GM06990 (cell line): ENCODE measurements at places on chromosomes 4 and X.

GRCh38 chr4:38237139-38237538 is 276.9 kb downstream of the PTTG2 start:
- DNase-seq, result no peak

GRCh38 chr4:151808120-151808529 is 47.3 kb upstream of the GATB start:
- no peak for DNase-seq

DNA sequence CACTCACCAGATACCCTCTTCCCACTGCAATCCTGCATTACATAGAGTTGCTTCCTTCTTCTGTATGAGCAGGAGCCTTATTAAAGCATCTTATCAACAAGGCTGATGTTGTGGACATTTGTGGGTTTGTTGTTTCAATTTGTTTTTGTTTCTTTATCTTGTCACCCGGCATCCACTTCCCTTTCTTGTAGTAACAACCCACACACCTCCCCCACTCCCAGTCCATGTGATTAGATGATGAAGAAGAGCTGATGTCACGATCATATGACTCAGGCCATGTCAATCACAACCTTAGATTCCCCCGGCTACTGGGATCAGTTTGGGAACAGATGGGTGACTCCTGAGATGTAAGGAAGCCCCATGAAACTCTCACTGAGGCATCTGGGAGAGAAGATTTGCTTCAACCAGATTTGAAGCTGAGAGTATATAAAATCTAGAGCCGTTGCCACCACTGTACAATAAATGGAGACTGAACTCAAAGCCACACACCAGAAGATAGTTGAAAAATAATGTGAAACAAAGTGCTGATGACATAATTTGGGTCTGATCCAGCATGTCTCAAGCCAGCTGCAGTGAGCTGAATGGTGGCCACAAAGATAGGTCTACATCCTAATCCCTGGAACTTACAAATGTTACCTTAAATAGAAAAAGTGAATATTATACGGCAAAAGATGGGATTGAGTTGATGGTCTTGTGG is 34.1 kb upstream of the SRD5A3 start:
- no peak for DNase-seq

GRCh38 chr4:53781629-53782457 is 190.6 kb upstream of the LNX1 start:
- DNase-seq, result no peak

DNA sequence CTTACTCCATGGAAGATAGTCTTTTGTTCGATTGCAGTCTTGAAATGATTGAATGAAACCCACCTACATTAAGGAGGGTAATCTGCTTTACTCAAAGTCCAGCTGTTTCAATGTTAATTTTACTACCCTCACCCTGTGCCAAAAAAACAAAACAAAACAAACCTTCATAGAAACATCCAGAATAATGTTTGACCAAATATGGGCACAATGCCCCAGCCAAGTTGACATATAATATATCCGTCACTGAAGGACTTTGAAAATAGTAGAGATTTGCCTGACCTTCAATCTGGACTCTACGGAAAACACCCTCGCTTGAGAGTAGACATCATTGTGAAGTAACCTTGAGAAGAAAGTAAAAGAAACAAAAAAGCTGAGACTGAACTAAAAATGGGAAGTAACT is 550.5 kb upstream of the SMIM31 start:
- DNase-seq, result no peak

DNA sequence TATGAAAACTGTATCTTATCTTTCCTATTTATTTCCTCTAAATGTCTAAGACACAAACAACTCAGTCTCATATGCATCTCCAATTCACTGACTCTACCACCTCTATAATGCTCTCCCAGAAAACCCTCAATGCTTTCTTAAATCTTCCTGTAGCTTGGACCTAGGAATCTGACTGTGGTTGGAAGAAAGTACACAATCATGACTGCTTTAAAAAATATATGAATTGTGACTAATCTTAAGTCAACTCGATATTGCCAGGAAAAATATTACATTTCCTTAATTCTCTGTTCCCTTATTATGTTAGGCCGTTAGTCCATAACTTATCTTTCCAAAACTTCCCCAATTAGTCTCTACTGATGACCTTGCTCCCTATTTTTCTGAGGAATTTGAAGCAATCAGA is 87.0 kb downstream of the SPCS3 start:
- no peak for DNase-seq

DNA sequence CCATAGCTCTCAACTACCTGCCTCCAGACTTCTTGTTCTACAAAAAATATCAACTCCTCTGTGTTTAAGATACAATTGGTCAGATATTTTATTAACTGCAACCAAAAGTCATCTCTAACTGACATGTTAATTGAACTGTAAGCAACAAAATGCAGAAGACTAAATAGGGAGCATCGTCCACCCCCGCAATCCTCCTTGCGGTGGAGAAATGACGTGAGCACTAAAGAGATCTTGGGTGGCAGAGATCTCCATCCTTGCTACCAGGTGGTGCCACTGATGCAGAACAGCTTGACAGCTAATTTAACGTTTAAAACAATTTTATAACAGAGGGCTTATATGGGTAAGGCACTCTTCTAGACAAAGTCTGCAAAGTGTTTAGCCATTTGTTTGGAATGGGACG is 164.4 kb upstream of the FTHL17 start:
- peak; percentile 48 for DNase-seq

- DNase-seq, result no peak
Measured at GRCh38 chr4:90403781-90404180, 276.6 kb downstream of the CCSER1 start.

DNA sequence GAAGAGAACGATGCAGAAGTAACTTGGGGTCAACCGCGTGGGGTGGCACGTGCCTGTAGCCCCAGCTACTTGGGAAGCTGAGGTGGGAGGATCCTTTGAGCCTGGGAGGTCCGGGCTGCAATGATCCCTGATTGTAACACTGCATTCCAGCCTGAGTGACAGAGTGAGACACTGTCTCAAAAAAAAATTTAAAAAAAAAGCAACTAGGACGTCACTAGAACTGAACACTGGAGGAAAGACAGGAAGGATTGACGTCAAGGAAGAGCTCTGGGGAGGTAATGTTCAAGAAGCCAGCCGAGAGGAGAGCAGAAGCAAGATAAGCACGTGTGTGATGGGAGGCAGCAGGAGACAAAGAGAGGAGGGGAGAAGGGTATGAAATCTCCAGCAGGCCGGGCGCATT is 28.7 kb downstream of the S100G start:
- DNase-seq, result no peak

- peak; percentile 70 for DNase-seq
Measured at GRCh38 chrX:75155827-75156525, at the start of gene ABCB7. ABCB7 (minus strand) TSS chrX:75156283; CDS start chrX:75156272, 11 bp downstream.

GRCh38 chr4:57078685-57079521 is 31.3 kb downstream of the IGFBP7 start:
- no peak for DNase-seq

- DNase-seq, result no peak
Measured at GRCh38 chr4:95585016-95585695, 36.4 kb upstream of the UNC5C start.

- no peak for DNase-seq
Measured at GRCh38 chr4:149175549-149175948, 640.1 kb downstream of the IQCM start.

DNA sequence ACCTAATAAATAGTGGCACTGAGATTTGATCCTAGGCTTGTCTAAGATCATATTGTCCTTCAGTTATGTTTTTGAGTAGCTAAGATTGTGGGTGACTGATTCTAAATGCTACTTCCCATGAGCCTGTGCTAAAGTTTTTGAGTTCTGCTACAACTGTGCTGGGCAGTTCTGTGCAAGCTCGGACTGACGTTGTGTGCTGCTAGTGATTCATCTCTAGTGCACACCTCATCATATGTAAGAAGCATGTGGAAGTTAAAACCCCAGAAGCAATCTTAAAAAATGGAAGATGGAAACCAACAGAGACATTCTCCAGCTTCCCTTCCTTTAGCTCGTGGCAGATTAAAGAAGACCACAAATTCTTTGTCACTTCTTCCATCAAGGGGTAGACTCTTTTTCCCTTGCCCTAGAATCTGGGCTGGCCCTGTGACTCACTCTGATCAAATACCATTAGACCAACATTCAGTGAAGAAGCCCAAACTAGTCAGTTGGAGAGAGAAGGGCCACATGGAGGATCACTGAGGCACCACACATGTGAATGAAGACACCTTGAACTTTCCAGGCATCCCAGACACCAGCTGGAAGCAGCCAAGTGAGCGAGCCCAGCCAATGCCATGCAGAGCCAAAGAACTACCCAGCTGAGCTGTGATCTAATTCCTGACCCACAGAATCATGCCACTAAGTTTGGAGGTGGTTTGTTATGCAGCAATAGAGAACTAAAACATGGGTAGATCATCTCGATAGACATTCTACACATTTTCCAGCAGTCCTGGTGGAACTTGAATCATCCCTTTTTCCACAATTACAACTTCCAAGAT is 16.8 kb downstream of the ARHGAP6 start:
- peak; percentile 3 for DNase-seq

GRCh38 chr4:162791226-162791625 is 375.5 kb downstream of the NAF1 start:
- DNase-seq, result no peak

DNA sequence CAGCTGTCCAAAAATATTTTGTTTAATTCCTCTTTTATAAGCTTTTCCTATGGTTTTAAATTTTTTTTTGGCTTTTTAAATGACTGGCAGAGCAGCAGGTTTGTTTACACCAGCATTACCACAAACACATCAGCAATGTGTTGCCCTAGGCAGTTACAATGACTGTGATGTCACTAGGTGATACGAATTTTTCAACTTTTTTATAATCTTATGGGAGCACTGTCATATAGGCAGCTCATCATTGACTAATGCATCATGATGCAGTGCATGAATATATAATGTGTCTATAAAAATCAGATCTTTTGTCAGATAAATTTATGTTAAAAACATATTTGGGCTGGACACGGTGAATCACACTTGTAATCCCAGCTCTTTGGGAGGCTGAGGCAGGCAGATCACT is 231.6 kb upstream of the SLIT2 start:
- DNase-seq, result no peak
